ENCODE measurements at places on chromosomes 1 and 21.

DNA sequence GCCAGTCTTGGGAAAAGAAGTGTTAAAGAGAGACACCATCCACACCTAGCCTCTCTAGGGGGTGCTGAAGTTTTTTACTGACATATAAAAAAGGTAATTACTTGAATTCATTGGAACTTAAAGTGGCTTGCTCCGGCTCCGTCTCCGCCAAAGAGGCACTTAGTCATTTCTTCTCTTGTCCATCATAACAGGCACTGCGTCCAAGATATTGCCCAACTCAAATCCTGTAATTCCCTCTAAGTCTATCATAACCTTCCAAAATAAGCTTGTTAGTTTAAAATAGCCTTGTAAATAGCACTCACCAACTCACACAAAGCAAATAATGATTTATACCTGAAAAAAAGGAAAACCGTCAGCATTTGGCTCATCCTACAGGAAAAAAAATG, 160.5 kb downstream of the ZBTB18 start:
- no peak for DNase-seq

DNA sequence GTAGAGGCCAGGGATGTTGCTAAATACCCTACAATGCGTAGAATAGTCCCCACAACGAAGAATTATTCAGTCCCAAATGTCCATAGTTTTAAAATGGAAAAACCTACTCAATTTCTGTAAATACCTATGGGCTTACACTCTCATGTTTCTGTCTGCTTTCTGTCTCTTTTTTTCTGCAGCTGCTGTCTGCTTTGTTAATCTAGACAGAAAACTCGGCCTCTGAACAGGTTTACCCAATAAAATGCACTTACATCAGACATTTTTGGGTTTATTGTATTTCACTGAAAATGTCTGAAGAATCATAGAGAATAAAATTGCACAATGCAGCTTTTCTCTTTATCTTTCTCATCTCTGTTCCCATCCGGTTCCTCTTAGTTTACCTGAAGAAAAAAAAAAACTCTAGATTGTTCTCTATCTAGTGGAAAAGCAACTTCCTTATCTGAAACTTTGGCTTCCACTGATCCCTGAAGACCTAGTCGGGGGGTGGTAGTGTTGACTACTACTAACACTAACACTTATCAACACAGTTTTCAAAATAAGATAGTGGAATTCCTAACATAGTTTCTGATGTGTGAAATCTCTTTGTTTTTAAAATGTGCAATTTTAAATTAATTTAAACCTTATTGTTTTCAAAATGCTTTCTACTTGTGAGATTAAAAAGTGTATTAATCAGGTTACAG, 76.9 kb upstream of the CCDC190 start:
- DNase-seq: no peak

DNA sequence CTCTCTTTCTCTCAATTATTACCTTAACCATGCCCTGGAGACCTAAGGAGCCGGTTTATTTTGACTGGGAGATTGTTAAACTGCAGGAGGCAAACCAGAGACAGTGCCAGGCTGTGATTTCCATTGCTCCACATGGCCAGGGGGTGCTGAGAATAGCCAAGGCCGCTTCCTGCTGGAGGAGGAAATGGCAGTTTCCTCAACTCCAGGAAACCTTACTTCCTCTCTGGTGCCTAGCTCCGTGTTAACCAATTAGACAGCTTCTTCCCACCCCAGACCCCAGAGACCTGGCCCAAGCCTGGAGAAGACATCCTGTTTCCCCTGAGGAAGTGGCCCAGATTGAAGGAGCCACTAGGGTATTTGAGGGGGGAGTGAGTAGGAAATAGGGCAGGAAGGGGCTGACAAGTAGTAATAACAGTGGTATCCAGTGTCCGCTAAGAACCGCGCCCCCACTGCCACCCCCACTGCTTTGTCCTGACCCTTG, 161.2 kb downstream of the PLPP3 start:
- no peak for DNase-seq

DNA sequence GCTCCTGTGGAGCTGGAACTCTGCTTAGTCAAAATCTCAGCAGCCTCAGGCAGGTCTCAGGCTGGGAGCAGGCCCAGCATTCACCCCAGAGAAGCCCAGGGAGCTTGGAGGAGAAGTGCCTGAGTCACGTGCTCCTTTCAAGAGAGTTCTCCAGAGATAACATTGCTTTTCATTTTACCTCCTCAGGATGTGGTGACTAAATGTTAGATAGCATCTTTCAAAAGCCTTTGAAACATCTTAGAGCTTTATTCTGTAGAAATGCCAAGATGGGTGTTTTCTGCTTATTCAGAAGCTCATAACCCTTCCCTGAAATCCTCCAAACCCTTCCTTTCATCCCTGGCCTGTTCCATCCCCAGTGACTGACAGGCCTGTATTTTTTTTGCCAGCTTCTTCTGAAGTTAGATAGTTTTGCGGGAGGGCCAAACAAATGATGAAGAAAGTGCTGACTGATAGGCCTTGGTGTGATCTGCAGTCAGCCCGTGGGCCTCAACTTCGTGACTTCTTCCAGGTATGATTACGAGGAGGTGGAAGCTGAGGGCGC, 58.0 kb downstream of the PGM1 start:
- DNase-seq: no peak
